ENCODE measurements at places on chromosomes 5 and 9. TPM values are rescaled to one million over a fixed set of nuclear protein-coding genes. Genes with fewer than 3 reads are reported as not detected.

DNA sequence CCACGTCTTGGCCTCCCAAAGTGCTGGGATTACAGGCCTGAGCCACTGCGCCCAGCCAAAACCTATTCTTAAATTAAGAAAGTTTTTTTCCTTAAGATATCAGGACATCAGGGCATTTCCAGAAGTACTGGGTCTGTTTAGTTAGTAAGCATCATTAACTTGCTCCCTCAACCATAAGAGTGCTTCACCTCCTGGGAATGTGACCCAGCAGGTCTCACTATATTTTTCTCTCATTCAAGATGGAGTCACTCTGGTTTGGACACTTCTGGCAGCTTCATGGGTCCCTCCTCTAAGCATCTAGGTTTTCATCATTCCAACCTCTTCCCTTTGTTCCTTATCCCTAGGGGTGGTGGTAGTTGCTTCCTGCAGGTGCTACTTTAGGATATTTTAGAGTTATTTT is 10.3 kb upstream of the BRD3OS start:
- DNase-seq: no peak

Gene IZUMO3
- total RNA-seq: not detected

Gene PPP2R2B
- 2.2 TPM for total RNA-seq

GRCh38 chr5:33146881-33147280 is 293.9 kb upstream of the TARS1 start:
- peak; percentile 14 for DNase-seq

GRCh38 chr5:54285686-54286085 is 24.7 kb downstream of the ARL15 start:
- no peak for DNase-seq

- no peak for DNase-seq
These were observed 480.2 kb upstream of the KLF4 start for GRCh38 chr9:107969727-107970126.

DNA sequence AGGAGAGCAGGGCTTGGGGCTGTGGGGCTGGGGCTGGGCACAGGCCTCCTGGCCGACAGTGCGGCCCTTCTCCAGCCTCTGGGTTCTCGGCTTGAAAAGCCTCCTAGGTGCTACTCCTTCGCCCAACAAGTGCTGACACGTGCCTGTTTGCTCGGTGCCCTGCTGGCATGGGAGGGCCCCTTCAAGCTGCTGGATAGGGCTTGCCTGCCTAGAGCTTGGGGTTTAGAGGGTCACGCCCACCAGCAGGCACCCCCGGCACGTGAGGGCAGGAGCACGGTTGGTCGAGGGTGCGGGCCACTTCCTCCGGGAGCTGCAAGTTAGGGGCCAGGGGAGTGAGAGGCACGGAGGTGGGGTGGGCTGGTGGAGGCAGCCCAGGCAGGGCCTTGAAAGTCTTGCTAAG is 106.2 kb downstream of the RXRA start:
- DNase-seq: no peak

All from fibroblast of villous mesenchyme (primary cell).